Osteocyte (in vitro differentiated cells): ENCODE measurements at places on chromosomes 3 and 15. TPM values are rescaled to one million over a fixed set of nuclear protein-coding genes. Genes with fewer than 3 reads are reported as not detected.
A peak's percentile ranks its signal among the peaks of the same experiment; 100 is the strongest.

Gene COL6A5
- total RNA-seq = not detected in 2 replicates

Gene PLA2G4D
- not detected in 2 replicates for total RNA-seq

Gene DUOXA2
- not detected in 2 replicates for total RNA-seq

Gene CDC25A
- total RNA-seq = 3.5 and 3.8 TPM in 2 replicates

Gene SYNPR
- total RNA-seq = not detected in 2 replicates

DNA sequence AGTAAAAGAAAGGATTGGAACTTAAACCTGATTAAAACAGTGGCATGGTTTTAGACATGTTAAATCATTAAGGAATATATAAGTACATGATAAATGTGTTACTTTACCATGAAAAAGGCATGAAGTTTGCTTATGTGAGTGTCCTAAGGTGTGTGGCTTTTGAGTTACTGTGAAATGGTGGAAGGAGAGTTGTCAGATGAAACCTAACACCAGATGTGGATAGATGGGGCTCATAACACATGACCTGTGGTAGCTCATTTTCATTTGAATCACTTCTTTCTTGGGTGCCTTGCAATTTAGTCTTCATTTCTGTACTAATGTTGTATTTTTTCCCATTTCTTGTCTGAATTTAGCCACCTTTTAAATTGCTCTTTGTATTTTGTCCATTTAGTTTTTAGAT lies 13.0 kb downstream of the MEF2A start:
- no peak for DNase-seq

DNA sequence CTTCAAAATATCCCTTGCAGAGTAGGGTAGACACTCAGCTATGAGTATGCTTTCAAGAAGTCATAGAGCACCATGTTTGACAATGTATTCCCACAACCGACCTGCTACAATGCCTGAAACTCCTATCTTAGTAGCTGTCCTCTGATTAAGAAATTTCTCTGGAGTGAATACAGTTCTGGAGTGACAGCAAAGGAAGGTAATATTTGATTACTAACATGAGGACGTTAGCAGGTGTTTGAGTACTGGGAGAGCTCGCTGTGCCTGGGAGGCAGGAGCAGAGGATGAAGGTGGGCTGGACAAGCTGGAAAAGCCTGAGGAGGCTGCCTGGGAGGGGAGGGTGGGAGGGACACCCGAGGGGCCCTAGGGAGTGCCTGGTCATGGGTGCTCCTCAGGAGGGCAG lies 42.9 kb downstream of the PARP15 start:
- DNase-seq = no peak

GRCh38 chr3:101383656-101384055 lies 63.3 kb upstream of the IMPG2 start:
- no peak for DNase-seq

DNA sequence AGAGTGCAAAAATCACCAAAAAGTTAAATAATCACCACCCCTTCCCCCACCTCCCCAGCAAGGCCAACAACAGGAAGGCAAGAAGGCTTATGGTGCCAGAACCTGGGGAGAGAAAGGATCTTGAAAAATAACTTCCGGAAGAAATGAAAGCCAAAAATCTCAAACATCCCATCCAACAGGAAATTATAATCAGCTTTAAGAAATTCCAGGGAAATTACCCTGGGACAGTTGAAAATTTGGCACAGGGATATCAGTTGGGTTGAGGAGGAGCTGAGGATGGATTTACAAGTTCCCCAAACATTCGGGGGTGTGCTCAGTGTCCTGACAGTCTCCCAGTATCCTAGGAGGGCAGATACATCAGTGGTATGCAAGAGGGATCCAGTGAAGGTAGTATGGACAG lies 82.7 kb downstream of the POLR2M start:
- no peak for DNase-seq

DNA sequence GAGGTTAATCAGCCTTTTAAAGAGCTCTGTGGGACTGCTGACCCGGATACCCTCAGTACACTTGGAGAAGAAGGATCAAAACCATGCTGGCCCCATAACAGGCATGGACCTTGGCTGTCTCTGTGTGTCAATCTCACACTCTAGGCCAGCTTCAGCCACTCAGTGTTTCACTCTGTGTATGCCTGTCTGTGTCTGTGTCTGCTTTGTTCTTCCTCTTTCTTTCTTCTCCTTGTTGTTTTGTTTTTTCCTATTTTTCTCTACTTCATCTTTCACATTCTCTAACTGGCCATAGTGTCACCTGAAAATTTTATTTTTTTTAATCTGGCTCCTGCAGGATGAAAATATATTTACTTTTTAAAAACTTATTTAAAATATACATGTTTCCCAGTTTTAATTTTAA lies 51.1 kb downstream of the SERP1 start:
- DNase-seq = no peak

DNA sequence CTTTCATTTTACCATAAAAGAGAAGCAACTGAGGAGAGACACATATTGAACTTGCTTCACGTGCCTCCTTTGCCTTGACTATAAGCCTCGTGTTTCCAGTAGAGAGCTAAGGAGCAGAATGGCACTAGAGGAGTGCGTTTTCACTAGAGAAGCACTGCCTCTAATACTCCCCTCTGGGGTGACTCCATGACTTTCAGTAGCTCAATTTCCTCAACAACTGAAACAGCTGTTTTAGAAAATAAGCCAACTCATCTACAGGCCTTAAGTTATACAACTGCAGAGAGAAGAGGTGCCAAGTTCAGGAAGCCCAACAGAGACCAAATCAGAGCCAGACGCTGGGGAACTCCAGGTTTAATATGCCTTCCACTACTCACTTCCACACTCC lies 1.9 kb downstream of the UBP1 start:
- DNase-seq = no peak

DNA sequence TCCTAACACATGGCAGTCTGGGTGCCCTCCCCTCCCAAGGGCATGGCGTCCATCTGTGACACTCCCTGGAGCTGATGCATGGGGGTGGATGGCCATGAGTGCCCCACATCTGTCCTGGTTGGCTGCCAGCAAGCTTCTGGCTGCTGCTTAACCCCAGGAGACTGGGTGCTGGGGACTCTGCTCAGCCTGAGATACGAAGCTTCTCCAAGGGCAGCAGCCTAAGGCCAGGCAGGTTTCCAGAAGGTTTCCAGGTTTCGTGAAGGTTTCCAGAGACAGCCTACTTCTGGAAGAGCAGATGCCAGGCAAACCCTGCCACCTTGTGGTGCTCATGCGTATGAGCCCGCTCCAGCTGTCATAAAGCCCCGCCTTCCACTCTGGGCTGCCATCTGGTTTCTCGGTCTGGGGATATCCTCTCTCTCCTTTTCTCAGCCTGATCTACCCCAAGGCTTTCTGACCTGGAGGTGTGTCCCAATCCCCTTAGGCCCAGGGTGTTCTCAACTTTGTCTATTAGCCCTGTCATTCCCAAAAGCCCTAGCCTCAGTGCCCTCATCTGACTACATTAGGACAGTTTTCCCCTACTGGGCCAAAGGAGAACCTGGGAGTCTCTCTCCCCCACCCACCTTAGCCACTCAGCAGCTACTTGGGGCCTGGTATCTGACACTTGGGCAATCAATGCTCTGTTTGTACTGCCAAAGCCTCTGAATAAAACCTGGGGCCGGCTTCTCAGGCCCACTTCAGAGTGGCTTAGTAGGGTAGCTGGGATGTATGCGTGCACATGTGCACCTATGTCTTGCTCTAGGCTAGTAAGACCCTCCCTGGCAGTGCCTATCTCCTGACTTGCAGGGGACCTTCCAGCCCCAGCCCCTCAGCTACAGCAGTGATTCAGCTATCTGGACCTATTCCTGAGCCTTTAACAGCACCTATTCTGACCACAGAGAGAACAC lies 12.0 kb downstream of the MRPL46 start:
- DNase-seq = peak; percentile 80

GRCh38 chr15:50939911-50940310 lies 31.4 kb downstream of the AP4E1 start:
- no peak for DNase-seq

GRCh38 chr15:101097111-101097510 lies 154.7 kb downstream of the CHSY1 start:
- DNase-seq = no peak

GRCh38 chr3:118180853-118181252 lies 853.8 kb downstream of the IGSF11 start:
- no peak for DNase-seq

DNA sequence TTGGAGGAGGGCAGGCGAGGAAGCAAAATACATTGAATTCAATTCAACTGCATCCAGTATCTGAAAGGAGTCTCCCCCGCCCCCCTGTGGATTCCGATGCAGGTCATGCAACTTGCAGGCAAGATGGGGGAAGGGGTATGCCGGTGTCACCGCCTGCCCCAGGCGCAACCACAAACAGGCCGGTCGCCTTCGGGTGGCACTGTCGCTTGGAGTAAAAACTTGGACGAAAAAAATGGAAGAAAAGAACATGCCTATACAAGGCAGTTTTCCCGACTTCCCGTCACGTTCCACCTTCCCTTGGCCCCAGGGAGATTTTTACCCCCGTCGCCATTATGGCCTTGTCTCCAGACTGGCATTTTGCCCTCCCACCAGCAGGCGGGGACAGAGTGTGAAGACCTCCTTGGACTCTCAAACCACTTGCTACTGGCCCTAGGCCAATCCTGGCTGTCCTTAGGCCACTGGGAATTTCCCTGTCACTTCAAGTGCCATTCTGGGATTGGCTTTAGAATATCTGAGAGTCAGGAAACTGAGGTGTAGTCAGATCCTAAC lies 1.6 kb upstream of the NTRK3 start:
- no peak for DNase-seq

DNA sequence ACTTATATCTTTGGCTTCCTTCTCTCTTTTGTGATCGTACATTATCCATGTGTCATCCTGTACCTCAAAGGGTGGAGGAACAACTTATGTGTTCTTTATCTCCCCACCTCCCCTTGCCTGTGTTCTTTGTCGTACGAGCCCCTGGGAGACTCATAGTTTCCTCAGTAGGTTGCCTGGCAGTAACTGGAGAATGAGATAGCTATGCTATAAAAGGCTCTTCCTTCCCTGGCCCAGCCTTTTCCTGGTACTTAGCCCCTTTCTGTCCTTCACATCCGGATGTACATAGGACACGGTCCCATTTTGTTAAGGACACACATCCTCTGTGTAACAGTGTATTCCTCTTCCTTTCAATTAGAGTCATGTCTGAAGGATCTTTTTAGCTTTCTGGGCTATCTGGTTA lies 32.1 kb downstream of the PLCL2 start:
- DNase-seq = no peak

DNA sequence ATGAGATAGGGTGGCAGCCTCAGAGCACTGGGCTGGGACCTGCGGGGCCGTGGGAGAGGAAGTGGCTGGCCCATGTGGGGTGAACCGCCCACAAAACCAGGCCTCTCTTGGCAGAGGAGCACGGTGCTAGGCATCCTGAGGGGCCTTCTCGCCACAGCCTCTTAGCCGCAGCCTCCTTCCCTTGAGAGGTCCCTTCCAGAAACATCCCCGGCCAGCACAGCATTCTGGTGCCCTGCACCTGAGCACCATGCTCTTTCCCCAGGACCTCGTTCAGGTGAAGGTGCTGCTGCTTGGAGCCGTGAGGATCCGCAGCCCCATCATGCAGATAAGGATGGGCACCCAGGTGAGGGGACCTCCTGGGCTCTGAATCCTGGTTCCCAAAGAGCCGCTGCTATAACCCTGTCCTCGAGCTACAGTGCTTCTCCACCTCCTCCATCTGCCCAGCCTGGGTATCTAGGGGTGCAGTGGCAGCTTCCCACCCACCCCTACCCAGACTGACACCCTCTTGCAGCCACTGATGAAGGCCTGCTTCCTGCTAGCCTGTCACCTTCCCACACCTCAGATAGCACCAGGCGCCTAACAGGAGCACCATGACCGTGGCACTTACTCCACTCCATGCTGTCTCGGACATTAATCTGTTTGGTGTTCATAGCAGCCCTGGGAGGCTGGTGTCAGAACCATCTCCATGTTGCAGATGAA lies 11.2 kb upstream of the TXNRD3 start:
- no peak for DNase-seq

DNA sequence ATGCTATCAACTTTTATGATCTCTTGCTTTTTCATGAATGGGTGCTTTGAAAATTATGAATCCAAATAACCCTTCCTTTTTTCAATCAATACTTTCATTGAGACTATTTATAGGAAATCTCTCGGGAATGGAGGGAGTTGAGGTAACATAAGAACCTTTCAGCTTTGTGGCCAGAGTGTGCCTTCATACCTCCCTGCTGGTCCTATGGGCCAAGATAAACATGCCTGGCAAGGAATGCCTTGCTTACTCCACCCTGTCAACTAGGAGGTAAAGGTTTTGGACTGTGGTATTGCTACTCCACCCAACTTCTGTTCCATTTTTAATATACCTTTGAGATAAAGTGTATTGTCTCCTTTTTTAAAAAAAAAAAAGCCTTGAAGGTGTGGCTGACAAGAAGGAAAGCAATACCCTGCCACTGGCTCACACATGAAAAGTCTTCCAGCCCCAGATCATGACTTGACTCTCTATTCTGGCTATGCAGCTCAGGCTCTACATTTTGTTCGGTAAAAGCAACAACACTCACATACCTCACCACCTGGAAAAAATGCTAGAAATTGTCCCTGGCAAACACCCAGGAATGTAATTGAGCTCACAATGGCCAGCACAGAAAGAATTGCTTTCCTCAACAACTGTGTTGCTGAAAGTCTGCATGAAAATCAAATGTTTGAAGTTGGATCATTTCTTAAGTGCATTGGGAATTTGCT lies 35.8 kb downstream of the COL8A1 start:
- DNase-seq = no peak
